Activated effector memory CD4-positive, alpha-beta T cell treated with anti-CD3 and anti-CD28 coated beads, Interleukin-2, amount 50 U/mL, for 16 hours (primary cell): ENCODE measurements at places on chromosomes 3 and 15.

GRCh38 chr15:63610209-63610841, 13.1 kb downstream of the FBXL22 start:
- peak; percentile 89 for DNase-seq

DNA sequence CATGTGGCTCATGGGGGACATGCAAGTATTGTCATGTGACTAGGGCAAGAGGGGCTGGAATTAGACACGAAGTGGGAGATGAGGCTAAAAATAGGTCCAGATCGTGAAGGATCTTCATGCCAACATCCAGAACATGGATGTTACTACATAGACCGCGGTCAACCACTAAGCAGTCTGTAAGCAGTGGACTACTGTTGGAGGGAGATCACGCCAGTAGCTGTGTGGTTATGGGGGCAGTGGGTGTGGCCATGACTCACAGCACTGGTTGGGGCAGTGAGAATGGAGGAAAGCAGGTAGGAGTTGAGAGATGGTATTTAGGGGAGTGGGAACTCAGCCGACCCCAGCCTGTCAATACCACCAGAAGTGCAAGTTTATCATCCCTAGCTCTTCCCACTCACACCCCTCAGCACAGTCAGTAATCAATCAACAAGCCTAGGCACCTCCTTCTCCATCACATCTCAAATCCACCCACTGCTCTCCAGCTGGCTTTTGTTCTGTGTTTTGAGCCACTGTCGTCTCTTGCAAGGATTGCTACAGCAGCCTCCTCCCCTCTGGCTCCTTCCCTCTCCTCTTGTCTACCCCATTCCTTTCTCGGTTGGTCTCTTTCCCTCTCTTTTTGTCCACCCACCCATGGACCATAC, 107.2 kb upstream of the ABHD17C start:
- no peak for DNase-seq

DNA sequence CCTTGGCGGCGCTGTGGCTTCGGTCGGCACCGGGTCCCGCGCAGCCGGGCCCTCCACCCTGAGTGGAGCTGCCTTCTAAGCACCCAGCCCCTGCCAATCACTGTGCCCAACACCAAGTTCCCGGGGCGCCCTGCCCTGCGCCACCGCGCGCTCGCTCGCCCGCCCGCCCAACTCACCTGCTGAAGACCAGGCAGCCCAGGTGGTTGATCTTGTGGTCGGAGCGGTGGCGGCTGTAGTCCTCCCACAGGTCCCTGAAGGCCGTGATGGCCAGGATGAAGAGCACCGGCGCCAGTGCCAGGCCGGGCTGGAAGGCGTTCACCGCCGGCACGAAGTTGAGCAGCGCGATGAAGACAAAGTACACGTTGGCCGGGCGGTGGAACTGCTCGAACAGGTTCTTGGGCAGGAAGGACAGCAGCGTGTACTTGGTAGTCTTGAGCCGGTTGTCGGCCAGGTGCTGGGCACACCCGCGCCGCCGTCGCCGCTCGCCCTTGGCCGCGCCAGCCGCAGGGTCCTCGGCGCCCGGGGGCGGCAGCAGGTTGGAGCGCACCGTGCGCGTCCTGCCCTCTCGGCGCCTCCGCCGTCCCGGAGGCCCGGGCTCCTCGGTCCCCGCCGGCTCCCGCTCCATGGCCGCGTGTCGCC, 536 bp downstream of the ATP10A start:
- peak; percentile 79 for DNase-seq

DNA sequence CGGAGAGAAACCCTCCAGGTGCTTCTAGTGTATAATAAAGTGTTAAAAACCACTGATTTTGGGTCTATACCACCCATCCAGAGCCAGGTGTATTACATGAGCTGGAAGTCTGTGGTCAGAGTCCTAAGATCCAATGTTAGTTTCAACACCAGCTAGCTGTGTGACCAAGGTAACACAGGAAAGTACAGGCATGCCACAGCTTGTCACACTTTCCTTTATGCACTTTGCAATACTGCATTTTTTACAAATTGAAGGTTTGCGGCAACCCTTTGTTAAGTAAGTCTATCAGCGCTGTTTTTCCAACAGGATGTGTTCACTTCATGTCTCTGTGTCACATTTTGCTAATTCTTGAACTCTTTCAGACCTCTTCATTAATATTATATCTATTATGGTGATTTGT, 201.3 kb upstream of the PRICKLE2 start:
- DNase-seq = no peak

GRCh38 chr3:9101286-9101685, 138.0 kb upstream of the RAD18 start:
- no peak for DNase-seq

- DNase-seq = no peak
These were observed 277.1 kb downstream of the EDEM1 start for GRCh38 chr3:5464649-5465048.

- no peak for DNase-seq
These were observed 243.2 kb downstream of the MBNL1 start for GRCh38 chr3:152511904-152512303.

DNA sequence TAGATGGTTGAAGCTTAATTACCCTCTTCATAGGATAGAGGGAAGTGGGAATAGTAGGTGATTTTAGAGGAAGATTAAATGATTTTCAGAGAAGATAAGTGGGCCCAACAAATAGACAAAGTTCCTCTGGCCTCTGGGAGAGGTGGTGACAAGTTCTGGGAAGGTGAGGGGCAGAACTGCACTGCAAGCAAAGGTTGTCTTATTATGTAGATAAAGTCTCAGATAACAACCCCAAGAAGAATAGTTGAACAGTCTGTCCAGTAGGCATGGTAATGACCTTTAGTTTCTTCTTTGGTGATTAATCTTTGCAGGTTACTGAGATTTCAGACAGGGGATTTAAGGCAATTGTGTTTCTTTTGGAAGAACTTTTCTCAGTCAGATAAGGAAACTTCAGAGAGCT, 439.1 kb downstream of the ROBO2 start:
- no peak for DNase-seq

DNA sequence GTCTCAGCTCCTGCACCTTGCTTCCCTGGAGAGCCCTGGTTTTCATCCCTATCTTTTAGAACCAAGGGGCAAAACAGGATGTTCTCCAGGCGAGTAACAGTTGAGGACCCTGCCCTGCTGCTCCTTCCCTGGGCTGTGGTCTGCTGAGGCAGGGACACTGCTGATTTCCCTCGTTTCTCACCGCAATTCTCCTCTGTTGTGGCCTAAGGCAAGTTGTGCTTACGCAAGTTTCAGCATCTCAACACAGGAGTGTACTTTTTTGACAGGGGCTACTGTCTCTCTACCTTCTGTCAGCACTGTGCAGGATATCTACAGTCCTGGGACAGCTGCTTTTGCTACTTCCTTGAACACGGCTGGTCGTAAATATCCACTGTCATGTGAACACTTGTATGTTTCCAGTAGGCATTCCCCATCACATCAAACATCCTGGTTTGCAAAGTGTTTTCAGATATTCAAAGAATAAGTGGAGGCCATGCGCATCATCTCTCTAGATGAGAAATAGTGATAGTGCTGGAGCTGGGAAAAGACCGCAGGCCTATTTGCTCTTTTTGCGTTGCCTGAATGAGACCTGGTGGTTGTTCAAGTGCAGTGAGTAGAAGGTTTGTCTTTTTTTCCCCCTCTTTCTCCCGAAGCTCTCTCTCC, 110.1 kb upstream of the PLXNA1 start:
- DNase-seq = no peak

DNA sequence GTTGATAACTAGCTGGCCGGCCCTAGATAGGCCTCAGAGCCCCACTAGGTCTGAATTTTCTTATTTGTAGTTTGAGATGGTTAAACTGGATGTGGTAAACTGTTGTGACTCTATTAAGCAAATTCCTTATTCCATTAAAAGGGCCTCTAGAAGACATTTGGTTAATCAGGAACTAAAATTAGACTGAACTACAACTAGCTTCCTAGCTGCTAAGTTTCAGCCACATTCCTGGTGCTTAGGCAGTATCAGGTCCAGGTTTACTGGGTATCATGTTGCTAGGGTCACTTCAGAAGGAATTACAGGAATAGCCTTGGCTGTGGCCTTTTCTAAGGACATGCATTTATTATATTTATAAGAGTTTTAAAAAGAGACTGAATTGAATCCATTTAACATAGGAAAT, 136.3 kb downstream of the PLD1 start:
- DNase-seq = no peak

DNA sequence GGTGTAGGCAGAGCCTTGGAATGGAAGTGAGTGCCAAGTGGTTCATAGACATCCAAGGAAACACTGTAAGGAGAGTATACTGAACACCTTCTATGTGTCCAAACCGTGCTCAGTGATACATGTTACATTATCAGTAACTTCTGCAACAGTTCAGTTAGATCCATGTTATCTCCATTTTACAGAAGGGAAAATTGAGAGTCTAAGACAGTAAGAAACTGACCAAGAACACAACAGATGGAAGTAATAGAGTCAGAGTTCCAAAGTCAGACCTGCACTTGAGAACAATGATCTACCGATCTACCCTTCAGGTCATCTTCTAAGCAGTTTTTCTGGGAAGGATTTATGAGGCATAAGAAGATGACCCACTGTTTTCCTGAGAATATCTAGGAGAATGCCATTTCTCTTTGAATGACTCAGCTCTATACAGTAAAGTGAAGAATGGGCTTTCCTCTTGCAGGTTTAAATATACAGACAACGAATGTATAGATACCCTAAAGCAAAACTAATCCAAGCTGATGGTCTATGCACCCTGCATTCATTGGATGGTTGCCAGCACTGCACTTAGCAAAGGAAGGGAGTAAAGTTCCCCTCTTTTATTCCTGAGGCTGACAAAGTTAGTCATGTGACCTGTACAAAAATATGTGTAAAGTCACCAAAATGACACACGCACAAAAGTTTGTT, 604.1 kb upstream of the MDFIC2 start:
- no peak for DNase-seq

DNA sequence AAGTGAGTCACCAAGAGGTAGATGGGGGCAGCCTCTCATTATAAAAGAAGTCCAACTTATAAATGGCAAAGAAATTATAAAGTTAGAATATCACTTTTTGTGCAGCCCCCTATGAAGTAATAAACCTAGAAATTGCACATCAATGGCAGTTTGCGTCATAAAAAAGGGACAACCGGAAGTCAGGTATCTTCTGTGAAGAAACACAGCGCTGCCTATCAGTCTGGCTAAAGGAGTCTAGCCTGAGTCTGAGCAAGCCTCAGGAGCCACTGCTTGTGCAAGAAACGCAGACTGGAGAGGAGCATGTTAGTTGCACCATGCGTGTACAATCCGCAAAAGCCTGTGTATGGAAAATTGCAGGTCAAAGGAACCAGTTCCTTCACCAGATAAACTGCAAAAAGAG, 178.4 kb downstream of the ARRDC4 start:
- DNase-seq = no peak

GRCh38 chr3:106678657-106679390, 698.4 kb upstream of the CCDC54 start:
- no peak for DNase-seq

GRCh38 chr3:155488671-155489070, 195.2 kb upstream of the STRIT1 start:
- no peak for DNase-seq

GRCh38 chr3:47228088-47228487, 54.5 kb downstream of the KIF9 start:
- DNase-seq = no peak

GRCh38 chr3:185779461-185779860, 45.4 kb downstream of the IGF2BP2 start:
- no peak for DNase-seq

- DNase-seq = no peak
These were observed 88.6 kb upstream of the TTBK2 start for GRCh38 chr15:43009206-43009605.

- DNase-seq = no peak
These were observed 190.1 kb downstream of the TBC1D5 start for GRCh38 chr3:17552351-17552750.

DNA sequence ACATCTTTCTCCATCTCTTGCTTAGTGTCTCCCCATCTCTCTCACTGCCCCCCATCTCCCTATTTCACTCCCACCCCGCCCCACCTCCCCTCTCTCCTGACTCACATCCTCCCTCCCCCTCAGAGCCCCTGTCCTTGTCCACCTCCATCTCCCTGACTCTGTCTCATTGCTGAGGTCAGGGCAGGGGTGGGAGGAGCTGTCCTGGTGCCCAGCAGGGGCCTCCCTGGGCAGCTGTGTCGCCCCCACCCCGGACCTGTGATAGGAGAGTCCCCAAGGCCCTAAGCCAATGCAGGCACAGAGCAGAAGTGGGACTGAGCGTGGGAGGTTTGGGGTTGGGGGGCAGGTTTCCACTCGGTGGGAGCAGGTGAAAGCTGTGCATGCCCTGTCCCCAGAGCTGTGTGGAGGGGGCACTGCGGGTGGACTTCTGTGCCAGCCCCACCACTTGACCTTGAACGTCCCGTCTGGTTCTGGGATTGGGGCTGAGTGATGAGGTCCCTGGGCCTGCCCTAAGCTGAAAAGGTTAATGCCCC, 210.8 kb downstream of the TBC1D2B start:
- peak; percentile 24 for DNase-seq

- no peak for DNase-seq
These were observed 207.4 kb downstream of the OPA1 start for GRCh38 chr3:193800138-193801043.

DNA sequence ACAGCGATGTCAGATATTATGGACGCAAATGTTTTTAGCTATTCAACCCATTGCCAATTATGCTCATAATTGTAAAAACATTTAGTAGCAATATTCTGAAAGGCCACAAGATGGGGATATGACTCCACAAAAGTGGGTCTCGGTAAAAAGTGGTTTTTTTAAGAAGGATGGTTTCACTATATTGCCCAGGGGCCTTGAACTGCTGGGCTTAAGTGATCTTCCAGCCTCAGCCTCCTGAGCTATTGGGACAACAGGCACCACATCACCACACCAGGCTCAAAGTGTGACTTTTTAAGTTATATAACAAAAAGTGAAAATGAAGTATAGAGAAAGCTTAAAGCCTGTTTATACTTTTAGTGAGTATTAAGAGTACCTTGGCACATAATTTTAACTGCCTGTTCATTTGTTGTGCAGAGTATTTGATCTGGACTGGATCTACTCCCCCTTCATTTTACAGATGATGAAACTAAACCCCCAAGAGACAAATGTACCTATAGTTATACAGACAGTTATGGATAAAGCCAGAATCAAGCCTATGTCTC, 9.4 kb downstream of the NAA50 start:
- DNase-seq = no peak
